Activated CD8-positive, alpha-beta T cell treated with anti-CD3 and anti-CD28 coated beads for 36 hours (primary cell): ENCODE measurements at places on chromosomes 4 and X. TPM values are rescaled to one million over a fixed set of nuclear protein-coding genes. Genes with fewer than 3 reads are reported as not detected.

The SPANXN2 gene
- not detected for total RNA-seq

The SRPX2 gene
- not detected for total RNA-seq

The CPXCR1 gene
- total RNA-seq: not detected

The AFF2 gene
- total RNA-seq: 1.3 TPM

The BBS7 gene
- total RNA-seq: 15.8 TPM

The MAGEA2B gene
- total RNA-seq: not detected

The COL4A6 gene
- total RNA-seq: not detected

The AMBN gene
- total RNA-seq: not detected

The NUDT11 gene
- total RNA-seq: 1.8 TPM
